ENCODE measurements at places on chromosomes 1 and 21.

- DNase-seq, result no peak
Observed at GRCh38 chr1:8970870-8971337, 25.2 kb downstream of the CA6 start.

DNA sequence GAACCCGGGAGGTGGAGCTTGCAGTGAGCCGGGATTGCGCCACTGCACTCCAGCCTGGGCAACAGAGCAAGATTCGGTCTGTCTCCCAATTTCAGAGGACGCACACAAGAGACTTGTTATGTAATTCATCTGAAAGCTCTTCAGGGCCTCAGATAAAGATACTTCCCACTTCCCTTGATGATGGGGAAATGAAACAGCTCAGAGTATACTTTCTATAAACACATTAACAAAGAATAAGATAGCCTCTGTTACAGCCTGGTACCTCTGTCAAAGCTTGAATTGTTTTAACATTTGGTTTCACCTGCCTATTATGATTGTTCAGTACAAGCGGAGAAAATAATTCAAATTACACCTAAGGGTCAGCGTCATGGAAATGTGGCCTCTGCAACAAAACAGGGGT, 622.9 kb upstream of the ADGRL4 start:
- no peak for DNase-seq

- DNase-seq, result no peak
Observed at GRCh38 chr1:94115900-94116436, 5.0 kb downstream of the ABCA4 start.

- no peak for DNase-seq
Observed at GRCh38 chr1:16141573-16142336, 14.1 kb downstream of the EPHA2 start.
